ENCODE measurements at places on chromosomes 3 and 15. TPM values are rescaled to one million over a fixed set of nuclear protein-coding genes. Genes with fewer than 3 reads are reported as not detected.

ARL6 gene
- 7.1 TPM for total RNA-seq

CX3CR1 gene
- 0.32 TPM for total RNA-seq

MUC20 gene
- total RNA-seq: 0.41 TPM

FNDC3B gene
- 327 TPM for total RNA-seq

ITGA11 gene
- total RNA-seq: 193 TPM

MYZAP gene
- total RNA-seq: 0.41 TPM
